CD4-positive, CD25-positive, alpha-beta regulatory T cell (primary cell): ENCODE measurements at places on chromosomes 5 and 9.

GRCh38 chr5:18088020-18088579 lies 453.8 kb downstream of the TAF11L14 start:
- no peak for DNase-seq

GRCh38 chr5:93417490-93417889 lies 163.5 kb downstream of the NR2F1-AS1 start:
- no peak for DNase-seq

DNA sequence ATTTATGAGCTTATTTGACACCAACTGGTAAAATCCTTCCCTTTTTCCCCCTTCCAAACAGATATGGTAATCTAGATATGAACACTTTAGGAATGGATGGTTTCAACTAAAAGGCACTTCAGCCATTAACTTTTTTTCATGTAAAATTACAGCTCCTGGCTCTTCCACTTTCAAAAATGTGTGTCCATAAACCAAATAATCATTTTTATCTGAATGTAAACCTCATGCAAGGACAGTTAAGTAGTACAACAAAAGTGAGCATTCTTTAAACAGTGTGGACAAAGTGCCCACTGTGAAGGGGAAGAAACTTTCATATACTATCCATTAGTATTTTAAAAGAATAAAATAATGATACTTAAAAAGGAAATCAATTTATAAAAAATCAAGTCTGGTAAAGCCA lies 17.2 kb downstream of the RAB14 start:
- no peak for DNase-seq

DNA sequence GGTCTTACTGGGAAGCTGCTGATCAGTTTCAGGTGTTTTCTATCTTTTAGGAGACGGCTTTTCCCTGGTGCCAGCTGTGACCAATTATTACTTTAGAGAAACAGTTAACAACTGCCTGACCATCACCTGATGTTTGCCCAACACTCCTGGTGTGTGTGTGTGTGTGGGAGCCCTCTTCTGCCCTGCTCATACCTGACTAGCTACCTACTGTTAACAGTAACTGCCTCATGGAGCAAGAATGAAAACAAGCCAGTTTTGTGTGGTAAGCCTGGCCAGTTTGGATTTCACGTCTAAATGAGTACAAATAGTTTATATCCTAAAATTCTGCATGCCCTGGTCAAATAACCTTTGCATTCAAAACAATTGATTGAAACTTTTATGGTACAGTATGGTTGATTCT lies 46.1 kb upstream of the RIOK2 start:
- no peak for DNase-seq

DNA sequence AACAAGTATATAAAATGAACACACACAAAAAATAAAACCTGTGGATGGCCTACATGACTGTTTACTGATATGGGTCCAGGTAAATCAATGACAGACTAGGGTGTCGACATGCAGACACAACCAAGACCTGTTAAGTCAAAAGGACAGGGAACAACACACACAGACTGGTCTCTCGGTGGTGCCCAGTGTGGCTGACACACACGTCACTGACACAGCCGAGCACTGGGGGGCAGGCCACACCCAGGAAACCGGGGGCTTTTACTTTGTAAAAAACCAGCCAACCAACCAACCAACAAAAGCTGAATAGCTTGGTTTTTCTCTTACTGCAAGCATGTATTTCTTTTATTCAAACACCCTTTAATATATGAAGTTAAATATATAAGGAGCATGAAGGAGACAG lies 5.0 kb downstream of the FAM163B start:
- peak; percentile 31 for DNase-seq

- DNase-seq, result no peak
Measured at GRCh38 chr5:72036951-72037350, 70.3 kb upstream of the MAP1B start.

DNA sequence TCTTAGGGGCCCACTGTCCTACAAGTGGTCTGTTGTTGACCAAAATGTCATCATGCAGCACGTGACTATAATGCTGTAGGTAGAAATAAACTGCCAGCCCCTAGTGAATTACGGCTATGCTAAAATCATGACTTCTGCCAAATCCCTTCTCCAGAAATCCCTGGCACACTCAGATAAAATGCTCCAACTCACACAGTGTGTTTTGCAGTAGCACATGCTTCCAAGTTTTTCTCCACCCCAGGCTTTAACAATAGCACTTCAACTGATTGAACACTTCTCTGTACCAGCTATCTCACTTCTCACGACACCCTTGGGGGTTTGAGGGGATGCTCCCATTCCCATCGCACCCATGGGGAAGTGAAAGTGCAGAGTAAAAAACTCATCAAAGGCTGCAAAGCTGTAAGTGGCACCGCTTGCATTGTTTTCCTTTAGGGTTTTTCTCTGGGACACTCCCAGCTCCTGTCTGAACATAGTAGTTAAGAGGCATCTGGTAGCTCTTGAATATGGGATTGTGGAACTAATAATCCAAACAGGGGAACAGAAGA lies 151.0 kb upstream of the SLC24A2 start:
- no peak for DNase-seq

GRCh38 chr5:5695266-5695665 lies 272.8 kb downstream of the ICE1 start:
- DNase-seq, result no peak

GRCh38 chr9:70488793-70489105 lies 74.3 kb upstream of the KLF9 start:
- no peak for DNase-seq

DNA sequence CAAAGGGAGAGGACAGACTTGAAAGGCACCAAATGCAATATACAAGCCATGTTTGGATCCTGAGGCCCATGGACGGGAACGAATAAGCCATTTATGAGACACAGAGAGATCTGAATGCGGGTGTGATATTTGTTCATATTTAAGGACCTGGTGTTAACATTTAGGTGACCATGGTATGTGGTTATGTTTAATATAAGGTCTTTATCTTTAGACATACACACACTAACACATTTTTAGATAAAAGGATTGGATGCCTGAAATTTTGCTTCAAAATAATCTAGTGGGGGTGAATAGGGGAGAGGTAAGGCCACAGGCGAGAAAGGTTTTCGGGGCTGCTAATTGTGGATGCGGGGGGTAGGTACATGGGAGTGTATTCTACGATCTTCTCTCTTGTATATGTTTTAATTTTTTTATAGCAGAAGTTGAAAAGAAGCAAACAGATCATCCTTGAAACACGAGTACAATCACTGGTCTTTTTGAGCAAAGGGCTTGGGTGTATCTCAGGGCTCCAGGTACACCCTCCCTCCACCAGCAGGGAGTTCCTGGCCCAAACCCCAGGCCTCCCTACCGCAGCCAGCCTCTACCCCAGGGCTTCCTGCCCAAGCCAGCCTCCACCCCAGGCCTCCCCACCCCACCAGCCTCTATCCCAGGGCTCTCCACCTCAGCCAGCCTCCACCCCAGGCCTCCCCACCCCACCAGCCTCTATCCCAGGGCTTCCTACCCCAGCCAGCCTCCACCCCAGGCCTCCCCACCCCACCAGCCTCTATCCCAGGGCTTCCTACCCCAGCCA lies 12.2 kb downstream of the AKNA start:
- DNase-seq, result no peak

GRCh38 chr9:132439153-132439552 lies 29.1 kb downstream of the CFAP77 start:
- DNase-seq, result no peak

DNA sequence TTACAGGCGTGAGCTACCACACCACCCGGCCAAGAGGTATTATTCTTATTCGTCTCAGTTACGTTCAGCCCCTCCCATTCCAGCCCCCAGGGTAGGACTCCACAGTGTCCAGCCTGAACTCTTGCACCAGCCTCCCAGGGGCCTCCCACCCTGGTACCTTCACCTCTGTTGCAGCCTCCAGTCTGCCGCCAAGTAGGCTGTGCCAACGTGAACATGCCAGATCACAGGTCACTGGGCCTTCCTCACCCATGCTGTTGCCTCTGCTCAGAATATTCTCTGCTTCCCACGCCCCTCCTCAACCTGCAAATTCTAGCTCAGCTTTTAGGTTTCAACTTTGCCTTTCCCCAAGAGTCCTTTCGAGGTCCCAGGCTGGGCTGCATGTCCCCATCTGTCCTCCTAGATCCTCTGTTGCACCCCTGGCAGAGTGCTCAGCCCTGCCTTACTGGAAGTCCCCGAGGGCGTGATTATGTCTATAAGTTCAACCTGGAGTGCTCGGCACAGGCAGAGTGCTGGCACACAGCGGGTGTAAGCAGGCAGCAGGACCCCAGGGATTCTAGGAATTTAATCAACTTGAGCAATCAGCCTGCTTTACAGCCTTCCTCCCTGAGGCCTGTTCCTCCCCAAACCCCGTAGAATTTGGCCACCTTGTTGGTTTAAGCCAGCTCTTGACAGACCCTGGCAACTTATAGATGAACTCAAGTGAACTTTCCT lies 13.1 kb upstream of the STXBP1 start:
- no peak for DNase-seq

- no peak for DNase-seq
Measured at GRCh38 chr5:180034564-180034963, 37.0 kb downstream of the RNF130 start.

- no peak for DNase-seq
Measured at GRCh38 chr9:91978740-91979414, 28.8 kb upstream of the ROR2 start.

- DNase-seq, result no peak
Measured at GRCh38 chr5:135041726-135042125, 7.7 kb upstream of the PITX1 start.

GRCh38 chr5:71884926-71885325 lies 165.9 kb downstream of the CARTPT start:
- no peak for DNase-seq

DNA sequence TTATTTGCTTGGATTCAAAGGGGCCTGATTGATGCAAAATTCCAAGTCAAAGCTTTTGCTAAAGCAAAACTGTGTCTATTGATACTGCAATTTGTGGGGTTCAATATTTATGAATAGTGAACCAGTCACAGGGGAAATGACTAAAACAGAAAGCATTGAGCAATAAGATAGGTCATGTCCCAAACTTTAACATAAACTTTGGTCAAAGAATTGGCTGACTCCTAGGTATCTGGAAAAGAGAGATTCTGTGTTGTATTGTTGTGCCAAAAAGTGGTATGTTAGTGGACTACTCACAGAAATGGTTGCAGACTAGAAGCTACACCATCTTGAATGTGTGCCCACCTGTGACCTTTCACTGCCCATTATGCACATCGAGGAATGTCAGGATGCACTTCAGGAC lies 585.5 kb upstream of the RGMB start:
- DNase-seq, result no peak

DNA sequence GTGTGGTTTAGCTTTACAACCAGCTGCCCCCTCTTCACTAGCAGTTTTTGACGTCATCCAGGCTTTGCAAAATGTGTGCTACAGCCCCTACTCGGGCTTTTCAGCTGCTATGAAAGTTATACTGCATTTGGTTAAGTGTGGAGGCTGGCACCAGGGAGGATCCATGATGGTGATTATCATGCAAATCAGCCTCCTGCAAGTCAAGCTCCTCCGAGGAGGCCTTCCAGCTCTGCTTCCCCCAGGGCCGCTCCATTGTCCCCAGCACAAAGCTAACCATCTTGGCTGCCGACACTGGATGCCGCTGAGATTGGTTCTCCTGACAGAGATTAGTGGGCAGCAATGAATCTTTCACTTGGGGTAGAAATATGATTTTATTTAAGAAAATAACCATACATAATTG lies 159.6 kb downstream of the NR2F1-AS1 start:
- DNase-seq, result no peak

GRCh38 chr9:26131886-26132285 lies 453.6 kb upstream of the TUSC1 start:
- no peak for DNase-seq

- no peak for DNase-seq
Measured at GRCh38 chr5:76469656-76470290, 66.7 kb downstream of the IQGAP2 start.

DNA sequence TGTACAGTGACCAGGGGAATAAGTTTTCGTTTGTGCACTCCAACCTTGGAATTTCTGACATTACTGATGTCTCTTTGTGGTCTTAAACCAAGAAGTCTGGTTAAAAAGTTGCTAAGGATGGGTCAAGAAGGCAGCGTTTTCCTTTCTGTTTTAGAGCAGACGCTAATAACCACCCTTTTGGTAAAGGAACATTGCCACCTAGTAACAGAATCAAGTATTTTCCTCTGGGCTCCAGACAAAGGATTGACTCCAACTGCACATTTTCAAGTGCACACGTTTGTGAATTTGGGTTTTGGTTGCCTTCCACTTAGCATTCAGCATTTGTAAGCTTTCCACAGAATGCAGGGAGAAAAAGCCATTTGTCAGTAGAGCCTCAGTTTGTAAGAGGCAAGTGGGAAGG lies 22.2 kb upstream of the CEP78 start:
- DNase-seq, result no peak

- DNase-seq, result no peak
Measured at GRCh38 chr9:93620041-93620506, 43.7 kb downstream of the PHF2 start.

GRCh38 chr5:32615236-32615635 lies 29.9 kb downstream of the SUB1 start:
- DNase-seq, result no peak

GRCh38 chr9:1939926-1940368 lies 75.2 kb upstream of the SMARCA2 start:
- DNase-seq, result peak; percentile 25

- no peak for DNase-seq
Measured at GRCh38 chr9:120465685-120466407, 114.1 kb downstream of the CDK5RAP2 start.

DNA sequence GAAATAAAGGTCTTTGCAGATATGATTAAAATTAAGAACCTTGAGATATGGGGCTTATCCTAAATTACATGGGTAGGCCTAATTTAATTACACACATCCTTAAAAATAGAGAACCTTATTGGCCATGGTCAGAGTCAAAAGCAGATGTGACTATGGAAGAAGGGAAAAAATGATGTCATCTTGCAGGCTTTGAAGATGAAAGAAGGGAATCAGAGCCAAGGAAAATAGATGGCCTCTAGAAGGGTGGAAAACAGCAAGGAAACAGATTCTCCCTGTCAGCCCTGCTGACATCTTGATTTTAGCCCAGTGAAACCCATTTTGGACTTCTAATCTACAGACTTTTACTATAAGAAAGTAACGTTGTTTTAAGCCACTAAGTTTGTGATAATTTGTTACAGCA lies 37.6 kb upstream of the KCNN2 start:
- DNase-seq, result no peak

DNA sequence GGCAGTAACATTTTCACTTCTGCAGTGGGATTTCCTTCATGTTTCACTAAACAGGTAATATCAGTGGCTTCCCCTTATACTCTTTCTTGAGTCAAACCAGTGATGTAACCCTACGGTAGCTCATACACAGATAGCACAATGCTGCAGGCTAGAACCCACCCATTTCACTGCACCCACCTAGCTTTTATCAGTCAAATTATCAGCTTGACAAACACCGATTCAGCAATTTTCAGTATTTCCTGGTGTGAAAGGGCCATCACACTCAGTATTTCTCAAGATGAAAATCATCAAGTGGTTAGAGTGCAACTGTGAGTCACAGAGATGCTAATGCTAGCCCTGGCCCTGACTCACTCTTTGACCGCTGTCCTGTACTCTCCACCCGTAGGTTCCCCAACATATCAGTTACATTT lies 242.3 kb upstream of the PTGER4 start:
- no peak for DNase-seq

- DNase-seq, result no peak
Measured at GRCh38 chr5:56837381-56837780, 22.0 kb downstream of the MAP3K1 start.

- no peak for DNase-seq
Measured at GRCh38 chr5:119373449-119373858, 17.6 kb downstream of the TNFAIP8 start.

- DNase-seq, result peak; percentile 18
Measured at GRCh38 chr9:128420651-128421481, at the start of gene CERCAM. CERCAM (plus strand) TSS chr9:128420857; CDS start chr9:128420878, 21 bp downstream.
